Endothelial cell (in vitro differentiated cells): ENCODE measurements at places on chromosomes 1 and 21.
A peak's percentile ranks its signal among the peaks of the same experiment; 100 is the strongest.

DNA sequence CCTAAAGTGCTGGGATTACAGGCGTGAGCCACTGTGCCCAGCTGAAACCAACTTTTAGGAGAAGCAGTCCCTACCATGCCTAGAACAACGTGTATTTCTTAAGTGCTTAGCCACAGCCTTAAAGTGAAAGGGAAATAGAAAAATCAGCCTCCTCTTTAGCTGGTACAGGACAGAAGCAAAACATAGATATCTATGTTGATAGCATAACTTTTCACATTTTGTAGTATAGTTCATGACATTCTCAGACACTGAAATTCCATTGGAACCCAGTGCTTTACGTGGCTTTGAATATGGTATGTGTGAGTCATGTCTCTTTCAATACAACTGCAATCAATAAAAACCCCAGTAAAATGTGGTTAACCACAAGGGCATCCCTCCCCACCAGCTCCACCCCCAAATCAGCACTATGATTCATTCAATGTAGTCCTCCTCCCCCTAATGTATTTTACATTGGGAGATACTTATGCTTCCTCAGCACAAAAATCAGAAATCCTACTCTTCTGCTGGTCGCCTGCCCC lies 32.1 kb downstream of the TGFB2 start:
- no peak for DNase-seq
- no peak overlapping the region for H3K27ac ChIP-seq
- peaks cover 3% of the 10 kb centered on the region for H3K4me1 ChIP-seq
- no peaks in the 10 kb centered on the region for H3K27me3 ChIP-seq

DNA sequence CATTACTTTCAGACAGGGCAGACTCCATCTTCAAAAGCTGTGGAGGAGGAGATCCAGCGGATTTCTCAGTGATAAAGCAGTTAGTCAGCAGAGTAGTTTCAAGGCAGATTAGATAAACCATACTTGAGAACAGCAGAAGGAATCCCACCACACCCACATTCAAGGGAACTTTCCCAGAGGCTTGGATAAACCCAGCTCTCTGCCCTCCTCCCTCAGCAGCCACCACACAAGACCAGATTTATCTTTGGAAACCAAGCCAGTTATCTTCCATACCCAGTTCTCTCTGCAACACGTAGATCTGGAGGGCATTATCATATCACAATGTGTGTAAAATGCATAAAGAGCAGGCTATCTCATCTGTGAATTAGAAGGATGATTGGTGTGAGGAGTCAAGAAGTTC lies 40.2 kb downstream of the GFI1 start:
- no peak overlapping the region for H3K27ac ChIP-seq
- no peak for DNase-seq
- H3K4me1 ChIP-seq, result peaks cover 13% of the 10 kb centered on the region
- H3K4me3 ChIP-seq, result no peak overlapping the region
- H3K27me3 ChIP-seq, result no peaks in the 10 kb centered on the region

GRCh38 chr1:34405266-34405959 lies 228.7 kb downstream of the C1orf94 start:
- no peaks in the 10 kb centered on the region for H3K36me3 ChIP-seq
- DNase-seq, result no peak
- H3K4me3 ChIP-seq, result no peak overlapping the region
- H3K4me1 ChIP-seq, result no peaks in the 10 kb centered on the region
- no peak overlapping the region for H3K27ac ChIP-seq

GRCh38 chr1:219812086-219812485 lies 116.3 kb downstream of the SLC30A10 start:
- H3K4me3 ChIP-seq, result no peak overlapping the region
- no peaks in the 10 kb centered on the region for H3K36me3 ChIP-seq
- H3K4me1 ChIP-seq, result no peaks in the 10 kb centered on the region
- H3K27ac ChIP-seq, result no peak overlapping the region
- no peaks in the 10 kb centered on the region for H3K27me3 ChIP-seq

GRCh38 chr1:172241540-172241939 lies 178.9 kb upstream of the C1orf105 start:
- peaks cover 13% of the 10 kb centered on the region for H3K4me1 ChIP-seq
- no peaks in the 10 kb centered on the region for H3K27me3 ChIP-seq
- H3K36me3 ChIP-seq, result no peaks in the 10 kb centered on the region
- no peak overlapping the region for H3K4me3 ChIP-seq
- H3K27ac ChIP-seq, result no peak overlapping the region

DNA sequence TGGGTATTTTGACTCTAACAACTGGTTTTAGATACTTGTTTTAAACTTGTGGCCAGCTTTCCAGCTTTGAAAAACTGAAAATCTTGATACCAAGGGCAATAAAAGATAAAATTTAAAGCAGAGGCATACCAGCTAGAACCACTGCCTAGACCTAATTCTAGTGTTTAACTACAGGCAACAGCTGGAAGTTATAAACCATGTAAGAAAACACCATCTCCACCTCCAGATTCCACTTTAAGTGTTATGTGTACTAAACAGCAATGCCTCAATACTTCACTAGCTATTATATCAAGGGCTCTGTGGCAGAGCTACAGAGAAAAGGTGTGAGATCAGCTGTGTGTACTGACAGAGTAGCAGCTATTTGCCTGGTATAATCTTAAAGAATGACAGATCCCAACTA lies 69.5 kb downstream of the LPAR3 start:
- H3K4me1 ChIP-seq, result no peaks in the 10 kb centered on the region
- H3K4me3 ChIP-seq, result no peak overlapping the region
- H3K27ac ChIP-seq, result no peak overlapping the region
- no peaks in the 10 kb centered on the region for H3K36me3 ChIP-seq
- no peaks in the 10 kb centered on the region for H3K27me3 ChIP-seq
- DNase-seq, result no peak

DNA sequence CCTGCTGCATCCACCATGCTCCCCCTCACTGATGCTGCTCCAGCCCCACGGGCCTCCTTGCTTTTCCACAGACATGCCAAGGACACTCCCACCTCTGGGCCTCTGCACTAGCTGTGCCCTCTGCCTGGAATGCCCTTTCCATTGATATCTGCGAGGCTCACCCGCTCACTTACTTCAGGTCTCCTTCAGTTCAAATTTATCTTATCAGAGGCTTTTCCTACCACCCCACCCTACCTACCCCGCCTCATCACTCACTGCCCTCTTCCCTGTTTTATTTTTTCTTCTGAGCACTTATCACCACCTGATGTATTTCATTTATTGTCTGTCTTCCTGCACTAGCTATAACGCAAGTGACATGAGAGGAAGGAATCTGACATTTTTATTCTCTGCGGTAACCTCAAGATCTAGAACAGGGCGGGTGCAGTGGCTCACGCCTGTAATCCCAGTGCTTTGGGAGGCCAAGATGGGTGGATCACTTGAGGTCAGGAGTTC lies 7.0 kb downstream of the HSPG2 start:
- peak overlapping the region; percentile 78 for H3K4me3 ChIP-seq
- H3K36me3 ChIP-seq, result peaks cover 37% of the 10 kb centered on the region
- H3K4me1 ChIP-seq, result peaks cover 70% of the 10 kb centered on the region
- peak overlapping the region; percentile 76 for H3K27ac ChIP-seq
- H3K27me3 ChIP-seq, result peaks cover 22% of the 10 kb centered on the region
- DNase-seq, result no peak

- peak overlapping the region; percentile 92 for H3K4me3 ChIP-seq
- DNase-seq, result no peak
- peaks cover 55% of the 10 kb centered on the region for H3K4me1 ChIP-seq
These were observed 2.8 kb downstream of the SSBP3 start for GRCh38 chr1:54403405-54403804.

- no peaks in the 10 kb centered on the region for H3K36me3 ChIP-seq
- no peak overlapping the region for H3K4me3 ChIP-seq
- H3K4me1 ChIP-seq, result peaks cover 4% of the 10 kb centered on the region
These were observed 372.8 kb downstream of the PTBP2 start for GRCh38 chr1:97094247-97094972.

DNA sequence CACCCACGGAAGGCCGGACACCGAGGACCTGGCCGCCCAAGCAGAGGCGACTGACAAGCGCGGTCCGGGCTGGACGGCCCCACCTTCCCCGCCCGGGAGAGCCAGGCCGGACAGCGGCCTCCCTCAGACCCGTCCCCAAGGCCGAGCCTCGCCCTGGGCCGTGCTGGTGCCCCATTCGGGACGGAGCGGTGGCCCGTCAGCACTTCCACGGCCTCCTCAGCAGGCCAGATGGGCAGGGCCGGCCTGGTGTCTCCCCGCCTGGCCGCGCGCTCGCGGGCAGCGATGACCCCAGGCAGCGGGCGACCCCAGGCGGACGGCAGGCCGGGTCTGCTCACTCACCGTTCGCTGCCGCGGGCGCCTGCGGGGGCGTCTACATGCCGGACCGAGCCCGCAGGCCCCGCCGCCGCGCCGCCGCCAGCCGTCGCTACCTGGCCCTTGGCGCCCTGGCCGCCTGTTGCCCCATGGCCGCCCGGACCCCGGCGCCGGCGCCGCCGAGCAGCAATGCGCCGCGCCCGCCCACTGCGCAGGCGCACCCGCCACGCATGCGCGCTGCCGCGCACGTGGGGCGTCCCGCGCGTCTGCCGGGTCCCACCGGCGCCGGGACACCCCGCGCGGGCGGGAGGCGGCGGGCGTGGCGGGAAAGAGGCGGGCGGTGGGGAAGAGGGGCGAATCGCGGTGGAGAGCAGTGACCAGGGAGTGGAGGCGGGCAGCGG lies at the start of gene NADK:
Gene NADK, minus strand, starts transcription at position 521 of the 713 bp plus-strand sequence. CDS start 13,064 bp downstream, outside the sequence.
- H3K27me3 ChIP-seq, result peaks cover 15% of the 10 kb centered on the region
- no peaks in the 10 kb centered on the region for H3K36me3 ChIP-seq
- H3K4me1 ChIP-seq, result peaks cover 33% of the 10 kb centered on the region

- H3K36me3 ChIP-seq, result no peaks in the 10 kb centered on the region
- H3K4me1 ChIP-seq, result no peaks in the 10 kb centered on the region
- peak; percentile 48 for DNase-seq
- no peak overlapping the region for H3K27ac ChIP-seq
- H3K27me3 ChIP-seq, result no peaks in the 10 kb centered on the region
These were observed 150.6 kb upstream of the ZC3H12A start for GRCh38 chr1:37323486-37324377.

DNA sequence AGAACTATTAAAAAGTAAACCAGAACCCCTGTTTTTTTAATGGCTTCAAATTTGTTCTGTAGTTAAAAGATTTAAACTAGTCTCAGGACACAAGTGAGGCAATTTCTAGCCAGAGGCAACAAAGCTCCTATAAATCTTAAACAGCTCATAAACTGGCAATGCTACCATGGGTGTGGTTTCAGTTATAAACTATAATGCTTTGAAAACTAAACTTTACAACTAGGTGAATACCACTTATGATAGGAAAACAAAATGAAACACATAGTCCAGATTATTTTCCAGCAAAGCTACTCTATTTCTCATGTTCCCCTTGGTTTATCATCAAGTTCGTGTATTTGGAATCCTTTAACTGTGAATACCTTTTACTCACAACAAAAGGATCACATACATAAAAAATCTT lies 282.5 kb downstream of the VAV3 start:
- H3K4me3 ChIP-seq, result no peak overlapping the region
- DNase-seq, result no peak
- peaks cover 3% of the 10 kb centered on the region for H3K36me3 ChIP-seq
- peaks cover 2% of the 10 kb centered on the region for H3K4me1 ChIP-seq
- no peak overlapping the region for H3K27ac ChIP-seq

GRCh38 chr1:246773213-246773641 lies 49.0 kb downstream of the SCCPDH start:
- H3K4me1 ChIP-seq, result peaks cover 4% of the 10 kb centered on the region
- peaks cover 6% of the 10 kb centered on the region for H3K27me3 ChIP-seq

DNA sequence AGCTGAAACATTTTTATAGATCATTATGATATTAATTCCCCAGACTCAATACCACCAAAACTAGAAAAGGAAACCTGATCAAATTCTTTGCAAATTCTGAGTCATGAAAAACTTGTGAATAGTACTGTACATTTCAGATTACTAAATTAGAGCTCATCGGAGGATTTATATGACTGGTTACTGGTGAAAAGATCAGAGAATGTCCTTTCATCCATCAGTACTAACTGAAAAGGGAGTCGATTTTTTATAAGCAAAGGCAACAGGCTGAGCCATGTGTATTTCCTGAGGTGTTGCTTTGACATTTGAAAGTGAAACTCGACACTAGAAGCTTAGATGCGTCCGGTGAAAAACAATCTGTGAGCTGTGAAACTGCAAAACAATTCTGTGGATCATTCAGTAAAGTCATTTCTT lies 155.7 kb downstream of the TNFSF18 start:
- H3K36me3 ChIP-seq, result no peaks in the 10 kb centered on the region
- no peak for DNase-seq
- H3K4me1 ChIP-seq, result peaks cover 6% of the 10 kb centered on the region
- no peak overlapping the region for H3K27ac ChIP-seq
- no peak overlapping the region for H3K4me3 ChIP-seq

GRCh38 chr1:23736437-23737134 lies 6.7 kb upstream of the ELOA start:
- DNase-seq, result no peak
- H3K27ac ChIP-seq, result no peak overlapping the region
- no peaks in the 10 kb centered on the region for H3K27me3 ChIP-seq
- no peaks in the 10 kb centered on the region for H3K4me1 ChIP-seq
- H3K4me3 ChIP-seq, result no peak overlapping the region

- H3K4me1 ChIP-seq, result no peaks in the 10 kb centered on the region
- H3K36me3 ChIP-seq, result peaks cover 5% of the 10 kb centered on the region
- no peak for DNase-seq
- H3K4me3 ChIP-seq, result peak overlapping the region; percentile 69
- peaks cover 22% of the 10 kb centered on the region for H3K27me3 ChIP-seq
- H3K27ac ChIP-seq, result peak overlapping the region; percentile 18
These were observed 2.1 kb downstream of the SAMD11 start for GRCh38 chr1:925561-926421.

DNA sequence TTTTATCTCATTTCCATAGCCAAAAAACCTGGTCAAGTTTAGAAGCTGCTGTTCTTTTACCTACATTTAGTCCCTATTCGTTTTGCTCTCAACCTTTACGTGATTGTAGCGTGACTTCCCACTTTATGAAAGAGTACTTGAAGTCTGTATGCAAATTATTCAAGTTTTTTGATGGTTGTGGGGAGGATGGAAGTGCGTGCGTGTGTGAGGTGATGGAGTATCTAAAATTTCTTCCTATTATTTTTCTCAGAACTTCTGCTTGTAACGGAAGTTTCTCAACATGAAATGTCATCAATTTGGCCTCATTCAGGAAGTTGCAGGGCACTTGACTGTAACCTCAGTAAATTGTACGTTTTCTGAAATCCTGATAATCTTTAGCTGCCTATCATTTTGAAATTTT lies 64.0 kb downstream of the SAMSN1 start:
- no peak overlapping the region for H3K4me3 ChIP-seq
- no peak overlapping the region for H3K27ac ChIP-seq
- no peaks in the 10 kb centered on the region for H3K27me3 ChIP-seq
- no peaks in the 10 kb centered on the region for H3K4me1 ChIP-seq
- H3K36me3 ChIP-seq, result no peaks in the 10 kb centered on the region

GRCh38 chr21:15935530-15935929 lies 205.7 kb downstream of the USP25 start:
- H3K36me3 ChIP-seq, result no peaks in the 10 kb centered on the region
- H3K27ac ChIP-seq, result no peak overlapping the region
- H3K4me3 ChIP-seq, result no peak overlapping the region
- no peak for DNase-seq
- no peaks in the 10 kb centered on the region for H3K4me1 ChIP-seq

DNA sequence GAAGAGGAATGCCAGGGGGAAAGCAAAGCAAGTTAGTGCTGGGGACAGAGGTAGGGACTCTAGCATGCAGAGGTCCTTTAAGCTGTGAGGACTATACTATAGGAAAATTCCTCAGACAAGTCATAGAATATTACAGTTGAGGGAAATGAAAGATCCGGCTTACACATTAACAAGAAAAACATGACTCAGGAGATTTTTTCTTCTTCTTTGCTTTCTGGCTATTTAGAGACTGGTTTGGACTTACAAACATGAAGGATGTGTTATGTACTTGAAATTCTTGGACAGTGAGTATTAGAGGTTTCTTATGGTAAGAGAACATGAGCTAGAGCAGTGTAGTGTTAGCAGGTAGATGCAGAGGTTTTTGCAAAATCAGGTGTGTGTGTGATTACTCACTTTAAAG lies 24.9 kb downstream of the USP25 start:
- no peaks in the 10 kb centered on the region for H3K36me3 ChIP-seq
- DNase-seq, result no peak
- H3K4me3 ChIP-seq, result no peak overlapping the region
- no peaks in the 10 kb centered on the region for H3K27me3 ChIP-seq
- H3K27ac ChIP-seq, result no peak overlapping the region
